Dermis microvascular lymphatic vessel endothelial cell (primary cell): ENCODE measurements at places on chromosomes 16 and 17.

- no peak for DNase-seq
Observed at GRCh38 chr16:48169896-48170295, 14.1 kb upstream of the ABCC12 start.

GRCh38 chr16:55849536-55849935 lies 16.6 kb upstream of the CES1 start:
- no peak for DNase-seq

DNA sequence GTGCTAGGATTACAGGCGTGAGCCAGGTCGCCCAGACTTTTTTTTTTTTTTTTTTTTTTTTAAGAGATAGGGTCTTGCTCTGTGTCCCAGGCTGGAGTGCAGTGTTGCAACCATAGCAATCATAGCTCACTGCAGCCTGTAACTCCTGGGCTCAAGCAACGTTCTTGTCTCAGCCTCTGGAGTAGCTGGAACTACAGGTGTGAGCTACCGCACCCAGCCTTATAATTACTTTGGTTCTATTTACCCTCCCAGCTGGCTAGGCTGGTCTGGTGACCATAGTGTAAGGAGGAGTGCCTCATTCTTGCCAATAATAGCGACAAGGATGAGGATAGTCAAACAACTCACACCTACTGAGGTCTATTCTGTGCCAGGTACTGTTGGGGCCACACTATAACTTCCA lies 39.6 kb upstream of the USP7 start:
- no peak for DNase-seq

- no peak for DNase-seq
Observed at GRCh38 chr16:81863630-81864352, 84.7 kb downstream of the PLCG2 start.

DNA sequence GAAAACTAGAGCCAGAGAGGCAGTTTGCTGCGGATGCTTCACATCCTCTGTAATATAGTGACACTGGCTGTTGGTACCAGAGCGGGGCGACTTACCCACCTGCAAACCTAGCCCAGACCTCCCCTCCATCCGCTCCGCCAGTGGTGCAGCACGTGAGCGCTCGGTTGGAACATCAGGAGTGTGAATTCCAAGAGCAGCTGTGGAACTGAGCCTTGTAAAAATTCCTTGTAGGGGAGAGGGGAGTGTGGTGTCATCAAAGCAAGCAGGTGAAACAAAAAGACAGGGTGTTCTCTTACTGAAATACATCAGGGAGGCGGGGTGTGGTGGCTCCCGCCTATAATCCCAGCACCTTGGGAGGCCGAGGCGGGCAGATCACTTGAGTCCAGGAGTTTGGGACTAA lies 51.3 kb downstream of the CCDC42 start:
- DNase-seq = no peak

GRCh38 chr17:47131761-47132160 lies 57.3 kb downstream of the CDC27 start:
- no peak for DNase-seq

DNA sequence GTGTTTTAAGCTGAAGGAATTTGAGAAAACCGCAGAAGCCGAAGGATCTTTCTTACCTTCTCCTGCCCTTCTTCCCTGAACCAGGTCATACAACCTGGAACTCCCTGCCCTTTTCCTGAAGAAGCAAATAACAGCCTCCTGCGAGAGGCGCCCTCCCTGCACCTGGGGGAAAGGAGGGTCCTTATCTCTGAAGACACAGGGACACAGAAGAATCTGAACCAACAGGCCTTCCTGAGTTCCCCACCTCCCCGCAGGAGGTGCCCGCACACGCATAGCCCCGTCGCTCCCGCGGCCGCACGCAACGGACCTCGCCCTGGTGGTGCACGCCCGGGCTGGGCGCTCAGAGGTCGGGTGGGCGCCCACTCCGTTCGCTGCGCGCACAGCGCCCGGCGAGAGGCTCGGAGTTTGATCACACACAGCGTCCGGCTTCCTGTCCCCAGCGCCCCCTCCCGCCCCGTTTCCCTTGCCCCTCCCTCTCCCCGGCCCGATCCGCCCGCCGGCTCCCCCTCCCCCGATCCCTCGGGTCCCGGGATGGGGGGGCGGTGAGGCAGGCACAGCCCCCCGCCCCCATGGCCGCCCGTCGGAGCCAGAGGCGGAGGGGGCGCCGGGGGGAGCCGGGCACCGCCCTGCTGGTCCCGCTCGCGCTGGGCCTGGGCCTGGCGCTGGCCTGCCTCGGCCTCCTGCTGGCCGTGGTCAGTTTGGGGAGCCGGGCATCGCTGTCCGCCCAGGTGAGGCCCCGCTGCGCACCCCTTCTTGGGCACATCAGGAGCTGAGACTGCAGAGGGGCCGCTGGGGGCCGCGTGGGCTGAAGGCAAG lies at the start of gene TNFSF12:
Gene TNFSF12 (plus strand): TSS at position 474 of the 816 bp plus-strand sequence. CDS start 96 bp downstream, at position 570.
- DNase-seq = peak; percentile 52

- DNase-seq = no peak
Observed at GRCh38 chr17:29127840-29128239, 52.4 kb downstream of the MYO18A start.

- peak; percentile 9 for DNase-seq
Observed at GRCh38 chr16:5024632-5025031, 9.1 kb downstream of the NAGPA start.

GRCh38 chr17:20114466-20114865 lies 105.3 kb downstream of the SPECC1 start:
- no peak for DNase-seq

- no peak for DNase-seq
Observed at GRCh38 chr17:28954886-28955285, 3.6 kb upstream of the PHF12 start.

- DNase-seq = no peak
Observed at GRCh38 chr16:53220585-53220984, 165.8 kb downstream of the CHD9 start.

DNA sequence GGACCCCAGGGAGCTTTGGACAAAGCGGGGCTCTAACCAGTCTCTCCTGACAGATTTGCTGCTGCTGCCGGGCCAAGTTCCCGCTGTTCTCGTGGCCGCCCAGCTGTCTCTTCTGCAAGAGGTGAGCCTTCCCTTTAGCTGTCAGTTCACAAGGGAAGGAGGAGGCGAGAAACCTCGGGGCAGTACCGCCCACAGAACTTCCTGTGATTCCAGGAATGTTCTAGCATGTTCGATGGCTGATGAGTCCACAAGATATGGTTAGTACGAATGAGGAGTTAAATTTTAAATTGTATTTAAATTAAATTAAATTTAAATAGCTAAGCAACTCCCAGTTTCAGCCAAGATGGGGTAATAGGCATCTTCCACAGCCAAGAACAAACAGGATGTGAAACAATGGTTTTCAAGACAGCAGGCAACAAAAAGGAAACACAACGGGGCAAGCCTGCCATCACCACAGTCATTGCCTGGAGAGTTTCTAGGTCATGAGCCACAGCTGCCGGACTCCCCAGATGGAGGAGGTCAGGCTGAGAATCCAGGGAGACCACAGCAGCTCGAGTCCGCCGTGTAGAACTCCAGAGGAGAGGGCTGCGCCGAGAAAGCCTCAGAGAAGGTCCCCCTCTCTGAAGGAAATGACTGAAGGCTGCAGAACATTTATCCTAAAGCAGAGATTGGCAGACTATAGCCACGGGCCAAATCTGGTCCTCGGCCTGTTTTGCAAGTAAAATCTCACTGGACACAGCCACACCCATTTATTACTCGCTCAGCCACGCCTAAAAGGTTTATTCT lies 9.5 kb upstream of the TCF25 start:
- peak; percentile 79 for DNase-seq

DNA sequence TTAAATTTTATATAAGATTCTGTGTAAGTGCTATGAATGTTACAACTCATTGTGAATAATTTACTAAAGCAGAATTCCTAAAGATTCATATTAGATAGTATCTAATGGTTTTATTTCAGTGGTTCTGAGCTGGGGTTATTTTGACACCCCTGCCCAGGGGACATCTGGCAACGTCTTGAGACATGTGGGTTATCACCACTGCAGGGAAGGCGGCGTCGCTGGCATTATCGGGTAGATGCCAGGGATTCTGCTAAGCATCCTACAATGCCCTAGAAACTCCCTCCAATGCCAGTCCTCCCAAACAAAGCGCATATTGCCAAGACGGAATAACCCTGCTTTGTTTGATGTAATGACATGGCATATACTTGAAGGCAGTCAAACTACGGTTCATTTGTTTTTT lies 372.3 kb upstream of the ZFHX3 start:
- no peak for DNase-seq

DNA sequence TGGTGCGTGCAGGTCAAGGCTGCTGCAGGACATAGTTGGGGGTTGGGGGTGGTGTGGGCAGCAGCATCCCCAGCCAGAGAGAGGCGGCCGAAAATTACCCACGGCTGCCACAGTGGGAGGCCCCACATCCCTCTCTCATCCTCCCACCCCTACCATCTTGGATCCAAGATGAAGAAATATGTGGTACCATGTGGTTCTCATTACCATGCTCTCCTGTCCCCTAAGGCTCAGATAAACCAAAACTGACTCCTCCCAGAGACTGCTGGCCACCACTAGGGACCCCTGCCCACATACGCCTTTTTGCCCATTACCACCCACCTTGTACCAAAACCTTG lies 120.4 kb downstream of the HIC1 start:
- DNase-seq = no peak

GRCh38 chr17:78372841-78373240 lies 5.6 kb upstream of the PGS1 start:
- no peak for DNase-seq

DNA sequence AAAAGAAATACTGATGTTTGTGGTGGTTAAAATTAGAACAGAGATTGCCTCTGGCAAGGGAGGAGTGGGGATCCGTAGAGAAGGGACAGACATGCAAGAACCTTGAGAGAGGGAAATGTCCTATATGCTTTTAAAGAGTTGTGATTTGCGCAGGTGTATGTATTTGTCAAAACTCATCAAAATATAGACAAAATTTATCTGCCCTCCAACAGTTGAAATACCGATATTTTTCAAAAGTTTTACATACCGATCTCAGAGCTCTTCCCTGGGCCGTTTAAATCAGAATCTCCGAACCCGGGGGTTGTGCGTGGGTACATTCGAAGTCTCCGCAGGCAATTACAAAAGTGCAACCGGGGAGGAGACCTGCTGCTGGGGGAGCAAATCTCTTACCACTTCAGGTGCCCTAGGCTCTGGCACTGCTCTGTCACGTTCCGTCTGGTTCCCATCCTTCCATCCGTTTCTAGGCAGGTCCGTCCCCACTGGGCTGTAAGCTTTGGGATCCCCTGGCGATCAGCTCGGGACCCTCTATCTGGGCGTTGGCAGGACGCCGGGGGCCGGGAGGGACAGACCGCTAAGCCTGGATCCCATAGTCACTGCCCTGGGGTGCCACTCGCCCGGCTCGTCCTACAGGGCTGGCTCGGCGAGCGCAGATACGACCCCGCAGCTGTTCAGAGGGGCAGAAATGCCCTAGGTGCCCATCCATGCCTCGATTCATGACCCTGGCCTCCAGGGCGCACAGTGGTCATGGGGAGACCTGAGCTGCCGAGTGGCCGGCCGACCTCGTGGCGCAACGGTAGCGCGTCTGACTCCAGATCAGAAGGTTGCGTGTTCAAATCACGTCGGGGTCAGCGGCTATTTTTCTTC lies 4.2 kb downstream of the BORCS6 start:
- DNase-seq = peak; percentile 54

- DNase-seq = no peak
Observed at GRCh38 chr17:80663781-80664206, 119.2 kb downstream of the RPTOR start.

- DNase-seq = peak; percentile 77
Observed at GRCh38 chr17:81576621-81577277, 24.6 kb upstream of the FAAP100 start.

- no peak for DNase-seq
Observed at GRCh38 chr16:8858994-8859912, 9.6 kb downstream of the CARHSP1 start.

DNA sequence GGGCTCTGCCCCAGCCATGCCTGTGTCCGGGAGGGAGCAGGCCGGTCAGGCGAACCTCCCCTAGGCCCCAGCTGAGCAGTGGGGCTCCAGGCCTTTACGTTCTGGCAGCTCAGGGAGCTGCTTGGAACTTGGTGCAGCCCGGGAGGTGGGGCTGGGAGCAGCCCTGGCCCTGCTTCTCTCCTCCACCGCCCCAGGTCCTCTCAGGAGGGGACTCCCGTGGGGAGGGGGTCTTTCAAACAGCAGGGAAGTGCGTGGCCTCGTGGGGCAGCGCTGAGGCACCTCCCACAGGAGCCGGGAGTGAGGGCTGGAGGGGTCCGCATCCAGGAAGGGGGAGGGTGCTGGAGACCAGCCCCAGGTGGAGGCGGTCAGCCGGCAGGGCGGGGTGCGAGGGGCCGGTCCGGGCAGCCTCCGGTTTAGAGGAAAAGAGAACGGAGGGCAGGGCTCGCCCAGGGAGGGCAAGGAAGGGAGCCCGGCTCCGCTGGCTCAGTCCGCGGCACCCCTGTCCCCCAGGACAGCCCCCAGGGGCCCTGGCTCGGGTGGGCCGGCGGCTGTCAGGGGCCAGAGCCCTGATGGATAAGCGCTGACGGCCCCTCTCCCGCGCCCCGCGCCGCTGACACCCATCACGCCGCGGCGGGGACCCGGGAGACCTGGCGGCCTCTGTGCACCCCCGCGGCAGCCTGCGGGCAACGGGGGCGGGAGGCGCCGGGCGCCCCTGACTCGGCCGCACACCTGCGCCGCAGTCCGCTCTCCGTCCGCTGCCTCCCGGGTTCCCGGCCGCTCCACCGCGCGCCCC lies 587 bp upstream of the PRR35 start:
- DNase-seq = no peak

GRCh38 chr17:78532311-78532710 lies 44.9 kb downstream of the DNAH17 start:
- no peak for DNase-seq

DNA sequence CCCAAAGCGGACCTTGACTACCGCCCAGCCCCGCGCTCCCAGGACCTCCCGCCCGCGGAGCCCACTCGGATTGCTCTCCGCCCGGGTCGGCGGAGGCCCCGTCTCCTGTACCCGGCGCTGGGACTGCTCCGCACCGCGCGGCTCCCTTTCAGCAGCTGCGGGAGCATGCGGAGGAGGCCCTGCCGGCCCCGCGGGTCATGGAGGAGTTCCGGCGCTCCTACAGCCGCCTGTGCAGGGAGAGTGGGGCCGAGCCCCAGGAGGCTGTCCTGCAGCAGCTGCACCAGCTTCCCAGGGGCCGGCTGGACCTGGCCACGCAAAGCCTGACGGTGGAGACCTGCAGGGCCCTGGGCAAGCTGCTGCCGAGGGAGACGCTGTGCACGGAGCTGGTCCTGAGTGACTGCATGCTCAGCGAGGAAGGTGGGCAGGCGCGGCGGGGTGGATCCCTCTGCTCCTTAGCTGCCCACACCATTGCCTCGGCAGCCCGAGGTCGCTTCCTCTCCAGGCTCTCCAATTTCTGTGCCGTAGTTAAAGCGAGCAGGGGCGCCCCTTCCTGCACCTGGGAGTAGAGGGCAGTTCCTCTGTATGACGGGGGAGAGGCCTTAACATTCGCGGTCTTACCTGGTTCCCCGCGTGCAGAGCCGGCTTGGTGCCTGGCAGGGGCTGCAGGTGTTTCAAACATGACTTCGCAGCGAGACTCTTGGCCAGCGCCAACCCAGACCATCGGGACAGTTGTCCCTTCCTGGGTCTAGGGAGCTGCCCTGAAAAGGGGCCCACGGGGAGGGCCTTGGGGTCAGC lies 539 bp downstream of the LRRC45 start:
- no peak for DNase-seq
